ENCODE measurements at places on chromosomes 4 and X.

DNA sequence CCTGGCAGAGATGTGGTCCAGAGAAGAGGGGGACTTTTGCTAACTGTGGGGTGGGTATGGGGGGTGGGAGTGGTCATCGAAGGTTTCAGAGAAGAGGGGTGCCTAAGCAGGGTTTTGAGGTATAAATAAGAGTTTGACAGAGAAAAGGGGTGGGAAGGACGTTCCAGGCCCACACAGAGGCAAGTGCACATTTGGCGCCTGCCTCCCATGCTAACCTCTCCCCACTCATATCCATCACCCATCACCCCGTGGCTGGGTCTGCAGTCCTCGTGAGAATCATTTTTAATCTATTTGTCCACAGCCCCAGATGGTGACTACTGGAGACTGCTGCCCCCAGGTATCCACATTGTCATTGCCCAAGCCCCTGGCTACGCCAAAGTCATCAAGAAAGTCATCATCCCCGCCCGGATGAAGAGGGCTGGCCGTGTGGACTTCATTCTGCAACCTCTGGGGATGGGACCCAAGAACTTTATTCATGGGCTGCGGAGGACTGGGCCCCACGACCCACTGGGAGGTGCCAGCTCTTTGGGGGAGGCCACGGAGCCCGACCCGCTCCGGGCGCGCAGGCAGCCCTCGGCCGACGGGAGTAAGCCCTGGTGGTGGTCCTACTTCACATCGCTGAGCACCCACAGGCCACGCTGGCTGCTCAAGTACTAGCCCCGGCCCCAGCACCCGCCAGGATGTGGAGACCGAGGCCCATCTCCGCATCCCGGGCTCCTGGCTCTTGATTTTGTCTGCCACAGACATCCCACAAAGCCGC, 26.6 kb downstream of the CPZ start:
- DNase-seq: no peak

GRCh38 chr4:11038926-11039325, 354.4 kb upstream of the CLNK start:
- DNase-seq: no peak

DNA sequence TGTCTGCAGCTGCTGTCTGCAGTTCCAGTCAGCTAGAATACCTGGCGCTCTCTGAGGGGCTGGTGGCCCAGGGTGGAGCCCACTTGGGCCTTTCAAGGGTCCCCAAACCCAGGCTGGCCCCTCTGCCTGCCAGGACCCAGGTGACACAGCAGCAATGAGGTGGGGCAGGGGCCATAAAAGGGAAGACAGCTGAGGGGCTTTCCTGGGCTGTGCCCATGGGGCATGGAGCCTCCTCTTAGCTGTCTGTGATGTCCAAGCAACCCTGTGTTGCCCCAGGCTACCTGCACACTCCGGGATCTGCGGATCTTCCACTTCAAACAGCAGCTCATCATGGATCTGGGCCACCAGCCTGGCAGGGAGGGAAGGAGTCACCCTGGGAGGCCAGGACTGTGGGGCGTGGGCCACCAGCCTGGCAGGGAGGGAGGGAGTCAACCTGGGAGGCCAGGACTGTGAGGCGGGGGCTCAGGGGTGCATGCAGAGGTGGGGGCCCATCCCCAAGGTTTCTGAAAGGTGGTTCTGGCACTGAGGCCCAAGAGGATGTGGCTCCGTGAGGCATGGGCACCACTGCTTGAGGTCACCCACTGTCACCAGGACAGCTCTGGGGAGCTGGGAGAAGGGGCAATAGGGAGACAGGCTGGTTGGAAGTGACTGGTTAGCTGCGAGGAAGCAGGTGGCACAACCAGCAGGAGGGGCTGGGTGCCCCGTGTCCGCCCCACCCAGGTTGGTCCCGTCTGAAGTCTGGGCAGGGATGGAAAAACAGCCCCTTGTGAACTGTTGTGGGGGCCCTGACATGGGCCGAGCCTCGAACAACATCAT, 16.3 kb downstream of the NAT8L start:
- DNase-seq: no peak

DNA sequence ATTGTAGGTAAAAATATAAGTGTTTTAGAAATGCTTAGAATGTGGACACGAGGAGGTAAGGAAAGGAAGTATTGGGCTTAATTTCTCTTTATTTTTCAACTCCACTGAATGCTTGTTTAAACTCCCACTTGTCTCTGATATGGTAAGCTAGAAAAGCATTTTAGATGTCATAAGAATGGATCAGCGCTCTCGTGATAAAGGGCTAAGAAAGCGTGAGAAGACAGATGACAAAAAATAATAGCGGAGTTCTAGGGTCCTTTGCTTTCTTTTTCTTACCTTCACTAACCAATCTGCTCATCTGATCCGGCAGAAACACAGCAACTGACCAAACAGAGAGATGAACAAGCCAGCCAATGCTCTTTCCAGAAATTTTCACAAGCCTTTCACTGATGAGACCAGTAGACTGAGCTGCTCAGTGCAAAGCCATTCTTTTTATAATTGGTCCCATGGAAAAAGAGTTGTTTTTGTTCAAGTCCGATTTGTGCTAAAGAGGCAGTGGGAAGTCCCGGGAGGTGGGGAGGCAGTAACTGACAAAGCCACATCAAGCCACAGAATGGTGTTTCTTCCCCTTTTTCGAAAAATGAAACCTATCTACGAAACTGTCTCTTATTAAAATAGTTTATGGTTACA, at the start of gene TASL:
Gene TASL, minus strand, starts transcription at position 405 of the 630 bp plus-strand sequence. CDS start 17,411 bp downstream, outside the sequence.
- no peak for DNase-seq

- DNase-seq: no peak
Observed at GRCh38 chr4:55973650-55974049, 24.9 kb downstream of the CEP135 start.

- DNase-seq: no peak
Observed at GRCh38 chr4:54254116-54254914, 25.2 kb downstream of the PDGFRA start.

DNA sequence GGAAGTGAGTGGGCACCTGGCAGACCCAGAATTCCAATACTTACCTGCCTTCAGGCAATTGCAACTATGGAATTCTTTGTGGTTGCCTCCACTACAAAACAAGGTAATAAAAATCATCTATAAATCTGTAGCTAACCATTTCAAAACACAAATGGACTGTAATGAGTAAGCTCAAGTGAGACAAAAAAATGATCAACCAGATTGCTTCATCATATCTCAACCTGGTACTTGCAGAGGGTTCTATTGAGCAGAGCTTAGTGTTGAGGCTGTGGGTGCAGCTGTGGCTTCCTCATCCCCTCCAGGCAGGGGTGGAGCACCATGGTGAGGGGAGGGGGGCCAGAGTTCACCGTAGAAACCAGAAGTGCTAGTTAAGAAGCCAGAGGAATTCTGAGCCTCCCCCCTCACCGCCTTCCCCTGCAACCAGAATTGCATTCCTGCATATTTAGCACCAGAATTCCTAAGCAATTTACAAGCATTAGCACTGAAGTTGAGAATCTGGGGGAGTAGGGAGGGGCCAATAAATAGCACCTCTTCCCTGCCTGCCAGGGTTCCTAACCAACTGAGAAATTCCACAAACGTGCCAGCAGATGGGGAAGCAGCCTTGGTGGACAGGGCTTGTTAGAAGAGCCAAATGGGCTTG, 11.5 kb downstream of the CTAG1A start:
- no peak for DNase-seq

DNA sequence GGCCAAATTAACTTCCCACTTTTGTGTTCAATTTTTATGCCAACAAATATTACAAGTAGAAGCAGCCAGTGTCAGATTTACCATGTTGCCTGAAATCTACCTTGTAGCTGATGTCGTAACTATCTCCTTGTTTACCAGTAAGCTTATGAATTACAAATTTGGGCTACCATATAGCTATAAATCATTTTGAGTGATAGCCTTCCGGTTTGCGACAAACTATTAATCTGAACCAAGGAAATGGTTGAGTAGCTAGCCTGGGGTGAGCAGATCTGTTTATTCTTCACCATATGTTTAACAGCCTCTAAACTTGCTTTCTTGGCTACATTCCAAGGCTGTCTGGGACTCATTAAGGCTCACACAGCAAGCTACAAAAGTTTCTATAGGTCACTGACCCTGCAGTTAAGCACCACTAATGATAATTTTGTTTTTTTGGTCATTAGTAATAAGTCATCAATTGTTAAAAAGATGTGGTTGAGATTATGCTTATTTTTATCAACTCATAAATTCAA, 218.7 kb upstream of the SPOCK3 start:
- no peak for DNase-seq

DNA sequence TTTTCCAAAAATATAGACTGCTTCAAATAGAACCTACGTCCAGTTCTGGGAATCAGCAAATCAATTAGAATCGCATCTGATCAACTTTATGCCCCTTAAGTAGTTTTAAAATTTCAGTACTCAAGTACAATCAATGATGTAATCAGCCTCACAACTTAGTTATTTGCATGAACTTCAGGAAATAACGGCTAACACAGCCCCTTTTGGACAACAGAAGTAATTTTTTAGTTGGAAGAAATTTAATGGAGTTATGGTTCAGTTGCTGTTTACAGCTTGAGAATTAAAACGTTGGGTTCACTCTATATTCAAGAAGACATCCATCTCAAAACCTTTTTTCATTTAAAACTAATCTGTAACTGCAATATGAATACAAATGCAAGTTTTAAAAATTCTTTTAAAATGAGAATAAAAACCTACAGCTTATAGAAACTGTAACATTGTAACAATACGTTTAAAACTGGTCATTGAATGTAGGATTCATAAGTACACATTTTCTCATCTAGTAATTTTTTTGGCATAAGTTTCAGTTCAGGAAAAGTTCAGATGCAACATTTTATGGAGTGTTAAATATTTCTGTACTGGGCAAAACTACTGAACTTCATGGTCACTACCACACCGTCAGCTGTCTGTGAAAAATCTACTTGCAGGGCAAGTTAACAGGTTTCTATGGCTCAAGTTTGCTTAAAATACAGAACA, 956 bp downstream of the TAPT1 start:
- DNase-seq: no peak

- no peak for DNase-seq
Observed at GRCh38 chr4:70722199-70722791, 531 bp downstream of the RUFY3 start.

DNA sequence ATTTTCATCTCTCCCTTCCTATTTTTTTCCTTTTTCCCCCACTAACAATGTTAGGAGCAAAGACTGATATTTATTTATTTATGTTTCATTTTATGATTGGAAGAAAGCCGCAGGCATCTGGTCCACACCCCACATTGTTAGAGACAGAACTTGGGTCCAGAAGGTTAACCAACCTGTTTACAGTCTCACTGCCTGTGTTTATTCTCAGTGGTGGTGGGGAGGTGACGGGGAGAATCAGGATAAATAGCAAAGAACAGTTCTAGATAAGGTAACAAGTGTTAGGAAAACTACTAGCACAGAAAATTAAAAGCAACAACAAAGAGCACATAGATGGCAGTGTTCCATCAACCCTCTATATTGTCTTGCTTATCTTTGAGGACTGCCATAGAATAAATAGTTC, 301.7 kb upstream of the DIPK2B start:
- no peak for DNase-seq

DNA sequence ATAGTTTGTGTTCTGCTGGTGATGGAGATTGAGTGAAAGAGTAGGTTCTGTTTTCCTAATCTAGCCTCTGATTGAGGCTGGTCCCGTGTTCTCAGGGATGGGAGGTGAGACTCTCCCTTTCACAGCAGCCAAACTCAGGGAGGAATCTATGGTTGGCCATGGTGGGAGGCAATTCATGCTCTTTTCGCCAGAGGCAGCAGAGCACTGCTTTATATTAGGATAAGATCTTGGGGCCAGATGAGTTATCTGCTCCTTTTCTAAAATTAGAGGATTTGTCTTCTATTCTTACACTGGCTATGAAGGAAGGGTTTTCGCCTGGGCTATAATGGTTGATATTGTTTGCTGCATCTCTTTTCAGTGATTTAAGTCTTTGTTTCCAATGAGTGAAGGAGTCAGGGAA, 63.9 kb upstream of the NLGN4X start:
- DNase-seq: no peak

- no peak for DNase-seq
Observed at GRCh38 chr4:48623182-48623780, 133.2 kb downstream of the ZAR1 start.

GRCh38 chrX:101025126-101025525, 26.8 kb downstream of the TRMT2B start:
- no peak for DNase-seq

DNA sequence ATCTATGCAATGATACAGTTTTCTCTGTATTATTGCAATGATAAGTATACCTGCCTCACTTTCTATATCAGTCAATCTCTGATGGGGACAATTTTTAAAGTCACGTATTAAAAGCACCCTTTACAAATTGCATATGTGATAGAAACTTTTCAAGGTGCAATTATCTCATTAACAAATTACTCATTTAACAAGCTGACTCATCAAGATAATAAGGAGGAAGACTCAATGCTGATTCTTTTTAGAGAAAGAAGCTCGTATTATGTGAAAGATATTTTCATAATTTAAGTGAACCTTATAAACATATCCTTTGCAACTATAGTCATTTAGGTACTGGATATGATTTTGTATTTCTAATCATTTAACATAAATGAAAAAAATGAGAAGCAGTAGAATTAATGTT, 1080.9 kb upstream of the TENM3 start:
- no peak for DNase-seq

DNA sequence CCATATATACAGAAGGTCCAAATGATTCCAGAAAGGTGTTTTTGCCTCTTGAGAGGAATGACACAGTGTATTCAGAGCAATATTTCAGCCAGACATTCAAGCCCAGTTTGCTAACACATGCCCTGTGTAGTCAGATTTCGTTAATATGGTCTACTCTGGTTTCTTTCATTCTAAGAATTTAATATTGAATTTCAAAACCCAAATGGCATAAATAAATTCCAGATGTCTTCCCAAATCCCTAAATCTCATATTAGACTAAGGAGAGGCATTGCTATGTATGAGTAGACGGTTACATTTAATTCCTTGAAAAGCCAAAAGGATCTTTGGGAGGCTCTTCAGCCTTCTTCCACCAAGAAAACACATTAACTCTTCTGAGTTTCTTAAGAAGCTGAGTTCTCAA, 66.3 kb upstream of the C1QTNF7 start:
- DNase-seq: no peak

DNA sequence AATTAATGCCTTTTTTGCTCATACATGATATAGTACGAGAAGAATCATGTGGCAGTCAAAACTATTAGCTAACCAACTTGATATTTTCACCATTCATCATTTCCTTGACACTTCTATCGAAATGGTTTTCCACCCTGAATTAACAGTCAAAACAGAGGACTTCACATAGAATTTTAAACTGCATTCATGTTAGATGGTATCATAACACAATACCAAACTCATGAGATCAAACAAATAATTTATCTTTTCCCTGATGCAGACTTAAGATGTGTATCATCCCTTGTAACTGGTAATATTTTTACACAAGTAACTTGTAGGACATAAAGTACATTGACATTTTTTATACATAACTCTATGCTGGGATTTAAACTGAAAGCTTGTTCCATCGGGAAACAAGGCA, 18.2 kb upstream of the ANTXR2 start:
- no peak for DNase-seq

DNA sequence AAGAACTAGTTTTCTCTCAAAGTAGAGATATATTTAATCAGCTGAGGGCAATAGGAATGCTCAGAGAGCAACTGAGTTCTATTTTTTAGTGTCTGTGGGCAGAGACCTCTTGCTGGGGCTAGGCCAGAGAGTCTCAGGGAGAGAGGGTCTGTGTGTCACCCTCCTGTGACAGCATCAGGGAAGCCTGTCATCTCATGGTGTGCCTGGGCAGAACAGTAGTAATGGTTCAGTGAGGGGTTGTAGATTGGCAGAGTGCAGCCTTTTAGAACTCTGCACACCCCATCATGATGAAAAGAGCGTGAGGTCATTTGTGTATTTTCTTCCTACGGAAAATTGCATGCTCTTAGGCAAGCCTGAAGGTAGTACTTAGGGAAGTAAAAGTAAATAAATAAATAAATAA, 1396.5 kb upstream of the AGA start:
- no peak for DNase-seq

- no peak for DNase-seq
Observed at GRCh38 chr4:52728691-52729240, 22.5 kb downstream of the ERVMER34-1 start.

All from activated CD4-positive, CD25-positive, alpha-beta regulatory T cell treated with anti-CD3 and anti-CD28 coated beads, Interleukin-2, amount 50 U/mL, for 16 hours (primary cell).